ENCODE measurements at places on chromosomes 16 and 17. TPM values are rescaled to one million over a fixed set of nuclear protein-coding genes. Genes with fewer than 3 reads are reported as not detected.
A peak's percentile ranks its signal among the peaks of the same experiment; 100 is the strongest.

SOX9 gene
- 4.4 TPM for total RNA-seq

DNA sequence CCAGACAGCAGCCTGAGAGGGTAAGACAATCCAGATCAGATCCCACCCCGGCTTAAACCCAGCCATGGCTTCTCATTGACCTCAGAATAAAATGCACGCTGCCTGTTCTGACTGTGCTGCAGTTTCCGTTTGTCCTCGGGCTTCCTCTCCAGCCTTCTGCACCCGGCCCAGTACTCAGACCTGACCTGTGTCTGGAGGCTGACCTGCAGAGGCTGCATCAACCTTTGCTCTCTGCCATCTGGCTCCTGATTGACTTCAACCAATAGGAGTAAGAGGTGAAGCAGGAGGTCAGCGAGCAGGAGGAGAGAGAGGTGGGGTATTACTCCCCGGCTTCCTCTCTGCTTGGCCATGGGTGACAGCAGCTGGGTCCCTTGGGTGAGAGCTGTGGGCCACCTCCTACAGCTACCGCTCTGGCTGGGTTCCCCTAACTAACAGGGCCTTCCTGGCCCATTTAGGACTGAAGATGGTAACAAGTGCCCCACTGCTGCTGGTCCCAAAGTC, 46.7 kb downstream of the C16orf82 start:
- no peak for DNase-seq
- H3K36me3 ChIP-seq = no peaks in the 10 kb centered on the region
- H3K27ac ChIP-seq = no peak overlapping the region
- peaks cover 5% of the 10 kb centered on the region for H3K4me1 ChIP-seq

ZNF469 gene
- total RNA-seq = 1.9 TPM

SMIM5 gene
- total RNA-seq = not detected

DNA sequence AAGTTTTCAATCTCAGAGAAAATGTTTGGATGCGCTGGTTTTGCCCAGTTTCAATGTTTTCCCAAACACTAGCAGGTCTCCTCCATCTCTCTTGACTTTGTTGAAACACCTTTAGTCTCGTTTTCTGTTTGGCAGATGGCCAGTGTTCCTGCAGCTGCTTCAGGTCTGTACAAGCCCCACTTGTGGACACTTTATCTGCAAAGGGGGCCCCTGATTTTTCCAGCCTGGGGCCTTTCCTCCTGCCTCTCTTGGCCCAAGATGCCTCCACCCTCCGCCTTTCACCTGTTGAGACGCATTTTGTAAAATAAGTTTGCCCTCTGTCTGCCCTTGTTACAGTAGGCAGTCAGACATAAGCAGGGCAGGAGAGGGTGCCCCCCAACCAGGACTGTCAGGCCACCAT, 21.8 kb upstream of the PRM1 start:
- H3K27me3 ChIP-seq = no peaks in the 10 kb centered on the region
- no peak overlapping the region for H3K27ac ChIP-seq
- H3K4me3 ChIP-seq = no peak overlapping the region
- peaks cover 9% of the 10 kb centered on the region for H3K4me1 ChIP-seq
- H3K36me3 ChIP-seq = no peaks in the 10 kb centered on the region
- DNase-seq = no peak

GRCh38 chr17:21167303-21167702, 40.5 kb downstream of the DHRS7B start:
- H3K36me3 ChIP-seq = no peaks in the 10 kb centered on the region
- H3K27ac ChIP-seq = no peak overlapping the region
- no peak for DNase-seq
- H3K4me3 ChIP-seq = no peak overlapping the region
- H3K4me1 ChIP-seq = no peaks in the 10 kb centered on the region
- H3K27me3 ChIP-seq = no peaks in the 10 kb centered on the region

KRTAP4-12 gene
- total RNA-seq = not detected

DNA sequence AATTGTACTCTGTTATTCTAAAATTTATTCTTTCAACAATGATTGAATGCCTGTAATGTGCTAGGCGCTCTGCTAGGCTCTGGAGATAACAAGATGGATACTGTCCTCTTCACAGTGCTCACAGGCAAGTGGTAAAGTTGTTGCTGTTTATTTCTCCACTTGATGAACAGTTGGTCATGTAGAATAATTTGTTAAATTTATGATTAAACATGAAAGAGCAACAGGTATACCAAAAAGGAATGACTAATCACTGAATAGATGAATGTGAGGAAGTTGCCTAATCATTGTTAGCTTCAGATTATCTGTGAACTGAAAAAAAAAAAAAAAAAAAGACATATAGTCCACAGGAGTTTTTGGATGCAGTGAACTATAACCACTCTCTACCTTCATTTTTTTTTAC, 62.3 kb downstream of the NFATC3 start:
- no peaks in the 10 kb centered on the region for H3K36me3 ChIP-seq
- no peak for DNase-seq
- no peak overlapping the region for H3K4me3 ChIP-seq
- no peaks in the 10 kb centered on the region for H3K4me1 ChIP-seq
- H3K27ac ChIP-seq = no peak overlapping the region

CLDN6 gene
- total RNA-seq = 1,028 TPM

- no peak for DNase-seq
- H3K27ac ChIP-seq = no peak overlapping the region
- H3K27me3 ChIP-seq = peaks cover 55% of the 10 kb centered on the region
- H3K4me1 ChIP-seq = no peaks in the 10 kb centered on the region
- H3K36me3 ChIP-seq = no peaks in the 10 kb centered on the region
Observed at GRCh38 chr16:75943705-75944514, 217.6 kb upstream of the CPHXL start.

MEAK7 gene
- total RNA-seq = 16.9 TPM

- no peaks in the 10 kb centered on the region for H3K4me1 ChIP-seq
- DNase-seq = no peak
- H3K36me3 ChIP-seq = no peaks in the 10 kb centered on the region
- H3K4me3 ChIP-seq = no peak overlapping the region
- no peak overlapping the region for H3K27ac ChIP-seq
- no peaks in the 10 kb centered on the region for H3K27me3 ChIP-seq
Observed at GRCh38 chr16:35748621-35749252, 2289.3 kb downstream of the TP53TG3F start.

- no peak overlapping the region for H3K4me3 ChIP-seq
- no peak overlapping the region for H3K27ac ChIP-seq
- no peaks in the 10 kb centered on the region for H3K27me3 ChIP-seq
- H3K4me1 ChIP-seq = no peaks in the 10 kb centered on the region
- no peak for DNase-seq
Observed at GRCh38 chr17:349666-350065, 2.9 kb downstream of the RPH3AL start.

GRCh38 chr17:47728214-47728877, 4.7 kb upstream of the TBX21 start:
- no peaks in the 10 kb centered on the region for H3K36me3 ChIP-seq
- H3K4me1 ChIP-seq = peaks cover 6% of the 10 kb centered on the region
- no peak overlapping the region for H3K27ac ChIP-seq
- H3K27me3 ChIP-seq = peaks cover 40% of the 10 kb centered on the region

KIF18B gene
- total RNA-seq = 27.1 TPM

GRCh38 chr17:45309400-45309799, 7.4 kb downstream of the MAP3K14 start:
- DNase-seq = no peak
- H3K36me3 ChIP-seq = no peaks in the 10 kb centered on the region
- H3K27me3 ChIP-seq = no peaks in the 10 kb centered on the region
- no peak overlapping the region for H3K27ac ChIP-seq
- H3K4me3 ChIP-seq = no peak overlapping the region

DNA sequence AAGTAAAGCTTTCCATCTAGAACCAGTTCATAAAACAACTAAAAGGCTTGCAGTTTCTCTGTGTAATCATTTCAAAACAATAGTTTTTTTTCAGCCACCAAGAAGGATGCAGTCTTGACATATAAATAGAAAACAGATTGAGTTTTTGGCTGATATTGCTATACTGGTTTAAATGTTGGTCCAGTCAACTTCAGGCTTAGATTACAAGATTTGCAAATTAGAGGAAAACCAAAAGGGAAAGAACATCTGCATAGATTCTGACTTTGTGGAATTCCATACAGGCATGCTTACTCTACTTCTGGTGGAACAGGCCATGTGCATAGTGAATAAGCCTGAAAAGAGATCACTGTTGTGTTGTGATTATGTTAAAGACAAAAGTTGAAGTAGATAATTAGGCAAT, 150.3 kb downstream of the BCAS3 start:
- no peak overlapping the region for H3K4me3 ChIP-seq
- H3K36me3 ChIP-seq = no peaks in the 10 kb centered on the region
- no peaks in the 10 kb centered on the region for H3K4me1 ChIP-seq
- H3K27ac ChIP-seq = no peak overlapping the region
- DNase-seq = no peak

DNA sequence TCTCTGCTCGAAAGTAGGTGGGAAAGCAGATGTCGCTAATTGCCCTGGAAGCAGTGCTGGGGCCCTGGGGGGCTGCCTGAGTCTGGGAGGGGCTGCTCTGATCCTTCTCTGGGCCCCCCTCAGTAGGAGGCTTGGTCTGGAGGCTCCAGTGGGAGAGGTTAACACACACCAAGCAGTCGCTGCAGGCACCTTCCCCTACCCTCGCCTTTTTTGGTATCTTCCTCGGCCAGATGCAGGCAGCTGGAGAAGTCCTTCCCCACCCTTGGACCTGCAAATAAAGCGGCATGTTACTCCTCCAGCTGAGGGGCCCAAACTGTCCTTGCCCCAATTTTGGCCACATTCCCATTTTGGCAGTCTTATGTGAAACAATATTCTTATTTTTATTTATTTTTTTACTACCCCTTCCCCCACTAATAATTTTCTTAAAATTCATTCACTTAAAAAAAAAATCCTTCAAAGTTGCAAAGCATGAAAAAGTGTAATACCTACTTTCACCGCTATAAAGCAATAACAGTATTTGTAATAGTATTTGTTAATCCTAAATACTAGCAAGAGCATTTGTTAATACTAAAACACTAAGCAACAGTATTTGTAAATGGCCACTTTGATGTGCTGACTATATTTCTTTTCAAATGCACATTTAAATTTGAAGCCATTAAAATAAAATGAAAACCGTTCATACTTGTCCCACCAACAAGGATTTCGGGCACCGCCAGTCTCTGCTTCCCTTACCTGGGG, 15.0 kb downstream of the C16orf46 start:
- H3K27ac ChIP-seq = 0 out of 2 replicates have a peak overlapping the region, but pooled peaks have one; percentile 39
- no peaks in the 10 kb centered on the region for H3K36me3 ChIP-seq
- H3K27me3 ChIP-seq = no peaks in the 10 kb centered on the region
- DNase-seq = no peak
- H3K4me3 ChIP-seq = no peak overlapping the region

GRCh38 chr16:24297375-24297774, 41.2 kb downstream of the CACNG3 start:
- DNase-seq = no peak

SLC16A6 gene
- 0.35 TPM for total RNA-seq

DNA sequence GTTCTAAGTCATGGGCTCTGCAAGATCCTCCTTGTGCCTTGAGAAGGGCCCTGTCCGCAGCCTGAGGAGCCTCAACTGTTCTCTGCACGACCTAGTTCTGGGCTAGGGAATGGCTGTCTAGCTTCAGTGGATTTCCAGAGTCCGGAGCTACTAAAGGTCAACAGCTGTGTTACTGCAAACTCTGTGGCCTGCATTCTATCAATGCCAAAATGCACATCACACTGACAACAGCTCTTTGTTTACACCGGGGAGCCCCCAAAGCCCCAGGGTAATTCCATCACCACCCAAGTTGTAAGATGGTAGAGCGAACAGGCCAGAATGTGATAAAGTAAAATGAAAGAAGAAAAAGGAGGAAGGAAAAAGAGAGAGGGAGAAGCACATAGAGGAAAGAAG, 610.2 kb downstream of the MAF start:
- H3K27ac ChIP-seq = no peak overlapping the region
- H3K36me3 ChIP-seq = no peaks in the 10 kb centered on the region
- peaks cover 18% of the 10 kb centered on the region for H3K4me1 ChIP-seq
- DNase-seq = no peak

DNA sequence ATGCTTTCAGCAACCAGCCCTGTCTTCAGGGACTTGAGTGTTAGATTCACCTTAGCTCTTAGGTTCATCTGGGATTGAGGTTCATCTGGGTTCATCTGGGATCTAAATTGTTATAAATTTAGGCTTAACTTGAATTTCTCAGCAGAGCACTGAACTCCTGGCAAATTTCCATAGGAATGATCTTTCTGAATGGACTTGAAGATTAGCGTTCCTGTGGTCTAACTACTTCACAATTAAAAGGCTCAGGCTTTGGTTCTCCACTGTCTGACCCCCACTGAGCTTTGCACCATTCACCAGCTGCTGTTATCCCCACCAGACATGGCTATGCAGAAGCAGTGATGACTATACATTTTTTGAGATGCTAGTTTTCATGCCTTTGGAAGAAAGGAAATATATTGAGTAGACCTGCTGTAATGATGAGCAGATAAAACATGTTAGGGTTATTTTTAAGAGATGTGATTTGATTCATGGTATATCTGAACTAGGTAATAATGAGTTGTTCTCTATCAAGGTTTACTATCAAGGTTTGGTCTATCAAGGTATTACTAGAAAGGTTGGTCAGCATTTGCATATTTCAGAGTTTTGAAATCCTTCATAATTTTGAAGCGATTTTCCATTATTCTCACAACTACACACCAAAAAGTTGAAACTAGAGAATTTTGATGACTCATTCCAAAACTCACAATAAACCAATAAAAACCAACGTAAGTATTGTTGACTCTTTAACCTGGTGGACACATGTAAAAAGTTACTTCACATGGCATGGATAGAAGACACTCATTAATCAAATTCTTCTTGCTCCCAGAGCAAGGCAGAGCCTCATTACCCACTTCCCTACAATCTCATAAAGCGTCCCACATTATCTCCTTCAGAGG, 71.7 kb downstream of the SNX11 start:
- H3K4me3 ChIP-seq = no peak overlapping the region
- H3K27ac ChIP-seq = no peak overlapping the region
- peaks cover 22% of the 10 kb centered on the region for H3K4me1 ChIP-seq
- H3K27me3 ChIP-seq = no peaks in the 10 kb centered on the region
- no peak for DNase-seq

DNA sequence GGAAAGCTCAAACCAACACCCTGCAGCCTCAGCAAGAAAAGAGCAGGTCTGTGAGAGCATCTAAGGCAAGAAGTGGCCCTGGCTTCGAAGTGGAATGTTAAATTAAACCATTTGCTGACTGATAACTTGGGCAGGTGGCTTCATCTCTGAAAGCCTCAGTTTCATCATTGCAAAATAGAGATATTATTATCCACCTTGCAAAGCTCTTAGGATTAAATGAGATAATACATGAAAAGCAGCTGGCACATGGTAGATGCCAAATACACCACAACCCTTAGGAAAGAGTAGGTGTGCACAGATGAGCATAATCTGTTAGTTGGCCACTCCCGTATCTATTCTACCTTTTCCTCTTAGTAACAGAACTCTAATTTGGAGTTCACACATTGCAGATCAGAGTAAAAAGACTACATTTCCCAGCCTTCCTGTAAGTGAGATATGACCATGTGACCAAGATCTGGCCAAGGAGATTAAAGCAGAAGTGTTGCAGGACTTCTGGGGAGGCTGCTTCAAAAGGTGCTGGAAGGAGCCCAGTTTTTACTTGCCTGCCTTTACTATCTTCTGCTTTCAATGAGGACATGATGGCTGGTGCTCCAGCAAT, 288.7 kb downstream of the SOX9 start:
- H3K4me1 ChIP-seq = no peaks in the 10 kb centered on the region
- DNase-seq = no peak
- peaks cover 24% of the 10 kb centered on the region for H3K27me3 ChIP-seq
- H3K36me3 ChIP-seq = no peaks in the 10 kb centered on the region

Data from GM23338 (cell line).